Fibroblast of skin of right biceps (primary cell): ENCODE measurements at places on chromosomes 6 and 20.
A peak's percentile ranks its signal among the peaks of the same experiment; 100 is the strongest.

DNA sequence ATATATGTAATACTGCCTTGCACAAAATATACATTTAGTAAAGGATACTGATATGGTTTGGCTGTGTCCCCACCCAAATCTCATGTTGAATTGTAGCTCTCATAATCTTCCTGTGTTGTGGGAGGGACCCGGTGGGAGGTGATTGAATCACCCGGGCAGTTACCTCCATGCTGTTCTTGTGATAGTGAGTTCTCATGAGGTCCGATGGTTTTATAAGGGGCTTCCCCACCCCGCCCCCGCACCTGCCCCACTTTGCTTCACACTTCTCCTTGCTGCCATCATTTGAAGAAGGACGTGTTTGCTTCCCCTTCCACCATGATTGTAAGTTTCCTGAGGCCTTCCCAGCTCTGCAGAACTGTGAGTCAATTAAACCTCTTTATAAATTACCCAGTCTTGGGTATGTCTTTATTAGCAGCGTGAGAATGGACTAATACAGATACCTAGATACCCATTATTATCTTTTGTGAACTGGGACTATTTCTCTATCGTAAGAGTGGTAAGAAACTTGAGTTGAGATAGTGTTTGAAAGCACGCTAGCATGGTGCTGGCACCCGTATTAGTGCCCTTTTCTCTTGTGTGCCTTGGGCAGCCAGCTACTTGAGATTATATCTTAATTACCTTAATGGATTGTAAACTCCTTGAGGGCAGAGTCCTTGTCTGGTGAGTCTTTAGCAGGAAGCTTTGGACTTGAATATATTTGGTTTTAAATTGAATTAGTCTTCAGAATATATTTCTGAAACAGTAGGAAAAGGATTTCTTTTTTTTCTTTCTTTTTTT, 25.6 kb downstream of the TOP1 start:
- no peak for DNase-seq

GRCh38 chr6:108518714-108519576, 41.8 kb upstream of the FOXO3 start:
- peak; percentile 20 for DNase-seq

DNA sequence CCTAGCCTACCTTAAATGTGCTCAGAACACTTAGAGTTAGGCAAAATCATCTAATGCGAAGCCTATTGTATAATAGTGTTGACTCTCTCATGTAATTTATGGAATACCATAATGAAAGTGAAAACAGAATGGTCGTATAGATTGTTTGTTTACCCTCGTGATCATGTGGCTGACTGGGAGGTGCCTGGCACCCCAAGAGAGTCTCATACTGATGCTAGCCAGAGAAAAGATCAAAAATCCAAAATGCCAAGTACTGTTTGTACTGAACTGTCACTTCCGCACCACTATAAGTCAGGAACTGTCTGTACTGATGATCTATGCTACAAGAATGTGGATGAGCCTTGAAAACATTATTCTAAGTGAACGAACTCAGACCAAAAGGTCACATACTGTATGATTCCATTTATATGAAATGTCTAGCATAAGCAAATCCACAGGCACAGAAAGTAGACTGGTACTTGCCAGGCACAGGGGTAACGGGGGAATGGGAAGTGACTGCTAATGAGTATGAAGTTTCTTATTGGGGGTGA, 22.4 kb downstream of the ZMYND8 start:
- peak; percentile 97 for DNase-seq

DNA sequence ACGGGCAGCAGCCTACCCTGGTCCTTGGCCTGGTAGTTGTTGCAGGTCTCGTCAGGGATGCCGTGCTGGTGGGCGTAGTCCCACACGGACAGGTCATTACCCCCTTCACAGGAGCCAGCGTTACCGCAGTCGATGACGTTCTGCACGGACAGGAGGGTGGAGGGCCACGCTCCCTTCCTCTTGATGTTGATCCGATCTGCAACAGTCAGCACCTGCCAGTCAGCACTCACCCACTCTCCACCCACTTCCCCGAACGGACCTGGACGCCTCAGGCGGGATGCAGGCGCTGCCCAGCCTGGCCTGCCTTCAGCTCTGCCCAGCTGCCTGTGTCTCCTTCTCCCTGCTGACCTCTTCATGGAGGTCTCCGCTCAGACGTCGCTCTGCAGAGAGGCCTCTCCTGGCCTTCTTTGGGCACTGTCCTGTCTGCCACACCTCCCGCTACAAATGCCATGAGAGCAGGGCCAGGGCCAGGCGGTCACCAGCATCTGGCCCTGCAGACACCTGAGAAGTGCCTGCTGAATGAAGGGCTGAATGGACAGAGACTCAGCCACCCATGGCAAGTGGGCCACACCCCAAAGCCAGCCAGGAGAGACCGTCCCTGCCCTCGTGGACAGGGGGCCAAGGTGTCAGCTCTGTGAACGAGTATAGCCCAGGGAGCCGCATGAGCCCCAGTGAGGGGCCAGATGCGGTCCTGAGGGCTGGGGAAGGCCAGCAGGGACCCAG, 5.4 kb downstream of the CTSZ start:
- DNase-seq = no peak

GRCh38 chr20:46296526-46297250, 11.6 kb downstream of the CDH22 start:
- DNase-seq = no peak

DNA sequence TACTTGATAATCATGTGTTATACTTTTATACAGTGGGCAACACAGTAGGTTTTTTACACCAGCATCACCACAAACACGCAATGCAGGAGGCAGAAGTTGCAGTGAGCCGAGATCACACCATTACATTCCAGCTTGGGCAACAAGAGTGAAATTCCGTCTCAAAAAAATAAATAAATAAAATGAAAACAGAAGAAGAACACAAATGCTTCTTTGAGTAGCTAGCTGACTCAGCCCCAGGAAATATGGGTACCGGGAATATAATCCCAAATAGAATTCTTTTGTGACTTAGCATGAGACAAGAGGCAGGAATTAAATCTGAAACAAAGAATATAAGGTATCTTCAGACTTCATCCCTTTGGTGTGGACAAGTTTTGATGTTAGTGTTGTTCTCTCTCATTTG, 164.2 kb upstream of the ATXN1 start:
- peak; percentile 73 for DNase-seq

DNA sequence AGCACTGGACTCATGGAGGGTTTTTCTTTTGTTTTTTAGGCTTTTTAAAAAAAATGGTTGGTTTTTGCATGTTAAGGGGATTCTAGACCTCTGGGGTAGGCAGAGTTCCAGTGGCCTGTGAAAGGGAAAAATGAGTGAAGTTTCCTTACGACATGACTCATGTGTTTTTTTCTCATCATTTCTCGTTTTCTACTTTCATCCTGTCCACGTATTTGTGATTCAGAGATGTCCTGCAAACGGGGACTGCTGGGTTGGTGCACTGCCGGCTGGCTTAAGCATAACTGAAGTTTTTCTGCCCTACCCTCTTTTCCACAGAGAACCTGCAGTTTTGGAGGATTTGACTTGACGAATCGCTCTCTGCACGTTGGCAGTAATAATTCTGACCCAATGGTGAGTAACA, 182.3 kb downstream of the SASH1 start:
- peak; percentile 91 for DNase-seq

- no peak for DNase-seq
Observed at GRCh38 chr20:16576219-16576618, 3.0 kb upstream of the KIF16B start.

- DNase-seq = peak; percentile 44
Observed at GRCh38 chr20:3248167-3248992, 9.4 kb upstream of the SLC4A11 start.

DNA sequence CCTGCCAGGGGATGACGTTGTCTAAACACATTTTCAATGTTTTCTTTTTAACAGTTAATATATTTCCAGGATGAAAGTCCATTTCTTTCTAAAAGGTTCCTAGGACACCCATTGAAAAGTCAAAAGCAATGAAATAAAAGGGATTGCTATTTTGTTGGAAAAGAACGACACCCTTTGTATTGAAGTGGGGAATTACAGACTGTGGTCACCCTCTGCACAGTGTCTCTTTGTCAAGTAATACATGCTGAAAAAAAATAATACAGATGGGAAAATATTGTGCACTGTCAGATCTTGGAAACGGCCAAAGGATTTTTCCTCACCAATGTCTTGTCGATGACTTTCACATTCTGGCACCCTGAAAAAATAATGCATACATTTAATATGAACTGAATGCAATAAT, 56.9 kb downstream of the HAO1 start:
- DNase-seq = no peak

GRCh38 chr6:126055449-126055848, 69.1 kb downstream of the TRMT11 start:
- DNase-seq = no peak

DNA sequence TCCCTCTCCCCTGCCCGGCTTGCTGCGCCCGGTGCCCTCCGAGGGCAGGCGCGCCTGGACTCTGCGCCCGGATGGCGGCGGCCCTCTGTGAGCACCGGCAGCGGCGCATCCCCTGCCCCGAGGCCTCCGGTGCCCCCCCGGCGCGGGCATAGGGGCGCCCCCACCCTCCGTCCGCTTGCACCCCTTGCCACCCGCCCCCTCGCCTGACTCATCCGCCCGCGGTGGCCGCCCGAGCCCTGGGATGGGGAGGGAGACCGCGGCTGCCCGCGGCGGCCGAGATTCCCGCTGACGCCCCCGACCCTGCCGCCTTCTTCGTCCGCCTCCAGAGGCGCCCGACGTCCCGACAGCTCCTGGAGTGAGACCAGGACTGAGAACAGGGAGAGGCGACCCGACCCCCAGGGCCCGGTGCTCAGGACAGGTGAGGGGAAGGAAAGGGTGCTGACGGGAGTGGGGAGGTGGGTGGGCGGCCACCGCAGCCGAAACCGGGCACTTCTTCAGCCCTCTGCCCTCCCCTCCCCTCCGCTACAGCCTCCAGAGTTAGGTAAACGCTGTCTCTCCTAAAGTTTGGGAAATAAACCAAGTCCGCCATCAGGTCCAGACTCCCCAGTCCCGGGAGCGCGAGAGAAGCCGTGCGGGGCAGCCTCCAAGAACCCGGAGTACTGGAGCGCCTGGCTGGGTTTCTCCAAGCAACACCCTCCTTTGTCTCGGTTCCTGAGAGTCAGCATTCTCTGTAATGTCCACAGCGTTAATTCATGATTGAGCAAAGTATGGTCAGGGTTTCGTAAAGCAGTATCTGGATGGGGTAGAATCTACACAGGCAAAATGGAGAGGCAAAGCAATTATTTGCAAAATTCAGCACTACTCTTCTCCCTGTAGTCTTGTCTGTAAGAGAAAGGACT, 539 bp downstream of the TMEM200A start:
- peak; percentile 56 for DNase-seq

GRCh38 chr20:57647933-57648785, 27.9 kb upstream of the ZBP1 start:
- DNase-seq = no peak

GRCh38 chr6:154886016-154886415, 109.1 kb upstream of the TIAM2 start:
- DNase-seq = no peak

GRCh38 chr20:39829256-39829655, 859.8 kb downstream of the MAFB start:
- DNase-seq = peak; percentile 45
